ENCODE measurements at places on chromosomes 7 and 10. TPM values are rescaled to one million over a fixed set of nuclear protein-coding genes. Genes with fewer than 3 reads are reported as not detected.

Gene UPK3B
- total RNA-seq = 9.6 TPM

Gene HMX3
- not detected for total RNA-seq

Gene HOXA7
- total RNA-seq = 5.2 TPM

Gene PLPP4
- total RNA-seq = not detected

GRCh38 chr10:44243851-44244510 lies 140.9 kb downstream of the CXCL12 start:
- ATAC-seq = no peak

DNA sequence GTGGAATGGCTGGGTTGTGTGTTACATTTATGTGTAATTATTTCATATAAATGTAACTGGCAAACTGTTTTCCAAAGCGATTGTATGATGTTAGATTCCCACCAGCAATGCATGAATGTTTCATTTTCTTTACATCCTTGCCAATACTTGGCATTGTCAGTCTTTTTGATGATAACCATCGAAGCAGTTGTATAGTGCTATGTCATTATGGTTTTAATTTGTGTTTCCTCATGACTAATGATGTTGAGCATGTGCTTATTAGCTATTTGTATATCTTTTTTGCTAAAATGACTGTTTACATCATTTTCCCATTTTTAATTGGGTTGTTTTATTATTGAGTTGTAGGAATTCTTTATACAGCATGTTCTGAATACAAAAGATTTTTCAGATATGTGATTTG lies 22.3 kb downstream of the AHCYL2 start:
- ATAC-seq = no peak

- no peak for ATAC-seq
Measured at GRCh38 chr10:63430999-63431356, 34.8 kb downstream of the JMJD1C start.

- peak; percentile 40 for ATAC-seq
Measured at GRCh38 chr7:24981171-24981951, 1.4 kb upstream of the OSBPL3 start.

GRCh38 chr7:81366546-81366945 lies 403.3 kb downstream of the HGF start:
- ATAC-seq = no peak

GRCh38 chr7:47651355-47652317 lies 69.7 kb upstream of the TNS3 start:
- ATAC-seq = no peak

GRCh38 chr10:132465889-132466519 lies 69.0 kb downstream of the PWWP2B start:
- no peak for ATAC-seq

All from esophagus mucosa (tissue), 1 donor.